HFF-Myc (cell line): ENCODE measurements at places on chromosomes 4 and X.

- DNase-seq = no peak
Measured at GRCh38 chrX:132407691-132408090, 81.1 kb downstream of the MBNL3 start.

DNA sequence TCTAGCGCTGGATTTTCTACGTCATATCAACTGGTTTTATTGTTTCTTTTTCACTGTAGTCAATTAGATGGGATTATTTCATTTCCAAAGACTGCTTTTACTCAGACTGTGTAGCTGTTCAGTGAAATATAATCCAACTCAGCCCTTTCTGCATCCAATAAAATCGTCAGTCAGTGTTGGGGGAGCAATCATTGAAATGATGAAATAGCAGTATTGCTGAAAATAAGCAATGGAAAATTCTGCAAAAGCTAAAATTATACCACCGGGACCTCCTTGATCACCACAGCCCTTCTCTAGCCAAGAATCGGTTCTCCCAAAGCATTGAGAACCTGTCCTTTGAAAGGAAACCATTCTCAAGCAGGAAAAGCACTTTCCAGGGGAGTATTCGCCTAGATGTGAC is 243.1 kb upstream of the TENM3 start:
- DNase-seq = no peak

GRCh38 chr4:173121076-173121561 is 47.5 kb upstream of the GALNT7 start:
- DNase-seq = no peak

GRCh38 chr4:73589887-73590801 is 30.1 kb downstream of the RASSF6 start:
- no peak for DNase-seq

- no peak for DNase-seq
Measured at GRCh38 chrX:64427281-64427680, 32.0 kb upstream of the MTMR8 start.

DNA sequence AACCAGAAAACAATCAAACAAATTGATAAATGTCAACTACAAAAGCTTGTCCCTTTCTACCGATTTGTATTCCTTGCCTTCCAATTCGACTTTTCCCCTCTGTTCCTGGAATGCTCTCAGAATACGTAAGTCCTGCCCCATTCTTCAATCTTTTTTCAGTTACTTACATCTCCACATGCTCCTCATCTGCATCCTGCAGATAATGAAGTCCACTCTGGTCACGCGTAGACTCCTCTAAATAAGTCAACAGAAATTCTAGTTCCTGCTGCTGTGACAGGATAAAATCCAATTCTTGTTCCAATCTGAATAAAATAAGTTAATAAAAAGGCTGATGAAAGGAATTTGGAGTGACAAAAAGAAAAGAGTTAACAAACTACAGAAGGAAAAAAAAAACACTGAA is 34.4 kb upstream of the RBM41 start:
- DNase-seq = no peak

GRCh38 chrX:148865277-148866210 is 365.1 kb downstream of the AFF2 start:
- DNase-seq = no peak

GRCh38 chrX:118928151-118928550 is 46.3 kb upstream of the LONRF3 start:
- peak; percentile 0 for DNase-seq

- DNase-seq = no peak
Measured at GRCh38 chr4:150694438-150694837, 112.5 kb downstream of the MAB21L2 start.

DNA sequence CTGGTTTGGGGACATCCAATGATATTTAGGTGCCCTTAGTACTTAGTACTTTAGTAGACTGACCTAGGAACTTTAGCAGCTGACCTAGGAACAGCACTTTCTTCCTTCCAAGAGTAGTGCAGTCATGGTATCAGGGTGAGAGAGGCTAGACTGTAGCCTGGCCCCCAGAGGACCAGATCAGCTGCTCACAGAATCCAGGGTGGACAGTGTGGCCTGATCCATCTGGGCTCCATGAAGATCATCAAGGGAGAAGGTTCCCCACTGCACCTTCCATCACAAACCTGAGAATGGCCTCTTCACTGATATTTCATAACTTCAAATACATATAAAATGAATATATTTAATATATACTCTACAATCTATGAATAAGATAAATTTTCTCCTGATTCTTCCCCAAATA is 59.0 kb upstream of the TLR3 start:
- no peak for DNase-seq

- DNase-seq = no peak
Measured at GRCh38 chrX:132452911-132453550, 35.8 kb downstream of the MBNL3 start.

GRCh38 chr4:20895988-20896387 is 195.7 kb downstream of the PACRGL start:
- DNase-seq = no peak

DNA sequence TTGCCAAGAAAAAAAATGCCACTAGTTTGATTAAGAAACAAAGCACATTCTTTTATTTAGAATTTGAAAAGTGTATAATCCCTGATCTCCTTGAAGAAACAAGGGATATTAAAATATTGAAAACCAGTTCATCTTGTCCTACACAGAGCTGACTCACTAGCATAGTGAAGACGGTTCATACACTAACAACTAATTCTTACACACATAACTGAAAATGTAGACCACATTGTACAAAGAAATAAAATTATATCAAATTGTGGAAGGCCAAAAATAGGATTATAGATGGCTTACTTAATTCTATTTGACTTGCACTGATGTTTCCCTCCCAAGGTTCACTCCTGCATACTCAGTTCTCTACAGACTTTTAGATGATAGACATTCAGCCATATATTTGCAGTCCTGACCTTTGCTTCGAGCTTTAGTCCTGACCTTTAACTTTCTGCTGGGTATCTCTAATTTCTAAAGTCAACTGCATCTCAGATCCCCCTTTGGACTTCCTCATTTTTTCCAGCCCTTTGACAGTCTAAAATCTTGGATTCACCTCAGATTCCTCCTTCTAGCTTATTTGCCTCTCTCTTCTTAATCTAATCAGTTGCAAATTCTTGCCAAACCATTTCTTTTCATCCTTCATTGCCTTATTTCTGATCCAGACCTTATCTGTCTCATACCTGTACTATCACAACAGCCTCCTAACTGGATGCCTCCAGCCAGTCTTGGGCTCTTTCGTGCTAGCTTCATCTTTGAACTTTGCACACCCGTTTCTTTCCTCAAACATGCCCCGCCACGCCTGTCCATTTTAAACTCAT is 4.5 kb upstream of the WWC2 start:
- DNase-seq = no peak

DNA sequence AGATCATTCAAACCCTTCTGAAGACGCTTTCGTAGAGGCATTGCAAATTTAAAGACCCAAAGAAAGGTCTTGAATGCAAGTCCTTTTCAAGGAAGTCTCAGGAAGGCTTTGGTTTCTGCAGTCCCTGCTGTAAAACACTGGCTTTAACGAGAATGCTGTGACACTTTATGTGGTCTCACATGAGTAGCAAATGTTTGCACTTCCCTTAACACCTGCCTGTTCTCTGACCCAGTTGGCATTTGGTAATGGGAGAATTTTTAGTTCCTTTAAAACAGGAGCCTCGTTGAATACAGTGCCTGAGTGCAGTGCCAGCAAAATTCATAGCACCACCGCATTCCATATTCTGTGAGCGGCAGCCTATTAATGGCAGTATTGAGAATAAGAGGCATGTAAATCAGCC is 330.5 kb upstream of the PRKX start:
- no peak for DNase-seq

GRCh38 chr4:12447451-12447850 is 1018.8 kb upstream of the HS3ST1 start:
- no peak for DNase-seq

- no peak for DNase-seq
Measured at GRCh38 chr4:7785017-7785416, 154.6 kb downstream of the AFAP1 start.
